ENCODE measurements at places on chromosomes 5 and 9.

DNA sequence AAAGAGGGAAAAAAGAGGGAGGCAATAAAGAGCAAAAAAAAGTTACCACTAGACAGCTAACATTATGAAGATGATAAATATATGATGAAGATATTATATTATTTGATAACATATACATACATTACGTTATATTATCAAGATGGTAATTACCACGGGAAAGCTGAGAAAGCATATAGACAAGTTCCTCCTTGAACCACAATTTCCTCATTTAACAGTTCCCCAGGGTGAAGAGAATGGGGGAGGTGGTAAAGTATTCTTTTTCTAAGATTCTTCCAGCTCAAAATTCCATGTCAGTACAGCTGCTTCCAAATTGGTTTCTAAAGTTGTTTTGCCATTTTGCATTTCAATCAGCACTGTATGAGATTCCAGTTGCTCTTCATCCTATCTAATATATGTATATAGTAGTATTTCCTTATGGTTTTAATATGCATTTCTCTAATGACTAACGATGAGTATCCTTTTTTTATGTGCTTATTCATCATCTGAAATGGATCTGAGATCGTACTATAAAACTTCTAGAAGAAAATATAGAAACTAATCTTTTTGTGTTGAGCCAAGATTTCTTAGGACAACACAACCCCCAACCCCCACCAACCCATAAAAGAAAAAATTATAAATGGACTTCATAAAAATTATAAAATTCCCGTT, 49.5 kb upstream of the C9orf72 start:
- DNase-seq: no peak

DNA sequence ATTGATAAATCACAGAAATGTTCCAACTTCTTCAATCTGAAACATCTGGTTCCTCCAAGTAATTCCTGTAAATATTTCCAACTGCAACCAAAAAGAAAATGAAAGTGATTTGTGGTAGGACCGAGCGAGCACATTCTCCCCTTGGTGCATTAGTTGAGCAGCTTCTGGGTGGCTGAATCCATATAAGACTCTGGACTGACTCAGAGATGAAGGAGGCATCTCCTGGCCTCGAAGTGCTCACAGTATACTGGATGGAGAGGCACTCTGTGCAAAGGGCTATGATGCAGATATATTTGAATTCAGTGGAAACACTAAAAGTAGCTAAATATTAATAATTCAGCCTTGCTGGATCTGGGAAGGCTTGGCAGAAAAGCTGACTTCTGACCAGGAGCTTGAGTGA, 265.0 kb downstream of the MARCHF11 start:
- DNase-seq: no peak

- no peak for DNase-seq
Measured at GRCh38 chr5:140251527-140251973, 51.4 kb downstream of the PFDN1 start.

- no peak for DNase-seq
Measured at GRCh38 chr5:62111428-62111827, 194.6 kb upstream of the KIF2A start.

DNA sequence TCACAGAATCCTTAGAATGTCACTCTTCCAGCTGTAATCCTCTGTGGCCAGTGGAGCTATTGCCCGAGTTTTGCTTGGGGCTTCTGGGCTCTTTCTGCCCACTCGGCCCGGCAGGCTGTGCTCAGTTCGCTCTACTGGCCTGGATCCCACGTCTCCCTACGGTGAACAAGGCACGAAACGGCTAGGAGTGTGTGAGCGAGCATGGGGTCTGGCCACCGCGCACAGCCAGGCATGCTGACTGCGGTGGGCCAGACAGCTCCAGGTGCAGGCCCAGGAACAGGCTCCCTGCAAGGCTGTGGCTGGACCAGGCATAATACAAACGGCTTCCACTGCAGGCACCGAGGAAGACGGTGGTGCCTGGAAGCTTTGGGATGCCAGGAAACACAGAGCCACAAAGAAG, 2035.5 kb upstream of the ACO1 start:
- DNase-seq: no peak

DNA sequence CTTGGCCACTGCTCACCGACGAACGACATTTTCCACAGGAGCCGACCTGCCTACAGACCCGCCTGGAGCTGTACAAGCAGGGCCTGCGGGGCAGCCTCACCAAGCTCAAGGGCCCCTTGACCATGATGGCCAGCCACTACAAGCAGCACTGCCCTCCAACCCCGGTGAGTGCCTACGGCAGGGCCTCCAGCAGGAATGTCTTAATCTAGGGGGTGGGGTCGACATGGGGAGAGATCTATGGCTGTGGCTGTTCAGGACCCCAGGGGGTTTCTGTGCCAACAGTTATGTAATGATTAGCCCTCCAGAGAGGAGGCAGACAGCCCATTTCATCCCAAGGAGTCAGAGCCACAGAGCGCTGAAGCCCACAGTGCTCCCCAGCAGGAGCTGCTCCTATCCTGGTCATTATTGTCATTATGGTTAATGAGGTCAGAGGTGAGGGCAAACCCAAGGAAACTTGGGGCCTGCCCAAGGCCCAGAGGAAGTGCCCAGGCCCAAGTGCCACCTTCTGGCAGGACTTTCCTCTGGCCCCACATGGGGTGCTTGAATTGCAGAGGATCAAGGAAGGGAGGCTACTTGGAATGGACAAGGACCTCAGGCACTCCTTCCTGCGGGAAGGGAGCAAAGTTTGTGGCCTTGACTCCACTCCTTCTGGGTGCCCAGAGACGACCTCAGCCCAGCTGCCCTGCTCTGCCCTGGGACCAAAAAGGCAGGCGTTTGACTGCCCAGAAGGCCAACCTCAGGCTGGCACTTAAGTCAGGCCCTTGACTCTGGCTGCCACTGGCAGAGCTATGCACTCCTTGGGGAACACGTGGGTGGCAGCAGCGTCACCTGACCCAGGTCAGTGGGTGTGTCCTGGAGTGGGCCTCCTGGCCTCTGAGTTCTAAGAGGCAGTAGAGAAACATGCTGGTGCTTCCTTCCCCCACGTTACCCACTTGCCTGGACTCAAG, 1.5 kb downstream of the CSF2 start:
- no peak for DNase-seq

- DNase-seq: peak; percentile 26
Measured at GRCh38 chr9:99169982-99170761, 51.6 kb downstream of the ALG2 start.

- no peak for DNase-seq
Measured at GRCh38 chr9:109723781-109724180, 56.2 kb upstream of the PALM2AKAP2 start.

- DNase-seq: no peak
Measured at GRCh38 chr5:132009706-132010405, 1.6 kb downstream of the ACSL6 start.

- no peak for DNase-seq
Measured at GRCh38 chr9:134377976-134378375, 51.7 kb downstream of the RXRA start.

- no peak for DNase-seq
Measured at GRCh38 chr5:39400713-39401578, 23.8 kb downstream of the DAB2 start.

DNA sequence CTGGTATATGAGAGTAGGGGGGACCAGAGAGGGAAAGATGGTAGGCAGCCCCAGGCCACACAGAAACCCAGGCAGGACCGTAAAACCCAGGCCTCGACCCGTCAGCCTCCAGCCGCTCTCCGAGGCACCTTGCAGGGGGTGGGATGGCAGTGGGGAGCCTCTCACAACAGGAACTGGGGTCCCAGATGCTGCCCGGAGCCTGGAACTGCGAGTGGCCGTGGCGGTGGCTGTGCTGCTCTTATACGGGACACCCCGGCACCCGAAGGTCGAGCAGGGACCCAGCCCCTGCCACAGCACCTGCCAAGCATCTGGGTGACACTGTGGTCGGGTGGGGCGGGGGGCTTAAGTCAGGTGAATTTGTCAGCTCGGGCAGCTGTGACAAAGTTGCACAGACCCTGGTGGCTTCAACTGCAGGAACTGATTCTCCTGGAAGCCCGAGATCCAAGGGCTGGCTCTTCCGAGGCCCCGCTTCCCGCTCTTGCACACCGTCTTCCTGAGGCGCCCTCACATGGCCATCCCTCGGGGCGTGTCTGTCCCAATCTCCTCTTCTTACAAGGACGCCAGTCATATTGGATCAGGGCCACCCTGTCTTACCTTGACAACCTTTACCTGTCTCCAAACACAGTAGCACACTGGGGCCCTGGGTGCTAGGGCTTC, 47.6 kb upstream of the EGFL7 start:
- no peak for DNase-seq

DNA sequence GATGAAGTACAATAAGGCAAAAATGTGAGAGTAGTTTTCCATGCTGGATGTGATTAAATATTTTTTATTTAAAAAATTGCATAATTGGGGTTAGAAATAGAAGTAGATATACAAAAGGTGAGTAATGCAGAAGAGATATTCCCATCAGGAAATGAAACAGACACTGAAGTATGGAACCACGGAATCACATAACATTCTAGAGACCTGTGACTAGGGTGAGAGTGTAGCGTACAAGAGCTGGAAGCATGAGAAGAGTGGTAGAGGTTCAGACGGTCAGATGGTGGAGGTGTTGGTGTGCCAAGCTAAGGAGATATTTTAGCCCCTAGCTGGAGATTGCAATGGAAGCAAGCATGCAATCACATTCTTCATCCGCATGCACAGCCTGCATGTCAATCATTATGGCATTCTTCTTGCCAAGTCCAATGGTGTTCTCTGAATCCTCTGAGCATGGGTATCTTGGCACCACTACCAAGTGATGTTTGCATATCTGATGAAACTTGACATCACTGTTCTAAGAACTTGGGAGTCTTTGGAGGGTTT, 587.8 kb downstream of the PSAT1 start:
- no peak for DNase-seq

DNA sequence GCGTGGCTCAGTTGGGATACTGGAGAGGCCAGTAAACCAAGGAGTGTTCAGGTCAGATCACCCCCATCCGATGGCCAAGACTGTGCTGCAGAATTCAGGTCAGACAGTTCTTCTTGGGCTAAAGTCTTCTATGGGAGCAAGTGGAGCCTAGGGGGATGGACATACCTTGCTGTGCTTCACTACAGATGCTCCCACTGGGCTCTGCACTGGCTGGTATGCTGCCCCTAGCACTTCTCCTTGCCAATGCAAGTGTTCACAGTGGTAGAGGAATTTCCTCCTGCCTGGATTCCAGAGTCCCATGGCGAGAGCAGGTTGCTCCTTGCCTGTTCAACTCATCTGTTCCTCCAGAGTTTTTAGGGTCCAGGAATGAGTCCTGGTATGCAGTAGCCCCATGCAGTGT, 134.2 kb upstream of the EDIL3 start:
- no peak for DNase-seq

DNA sequence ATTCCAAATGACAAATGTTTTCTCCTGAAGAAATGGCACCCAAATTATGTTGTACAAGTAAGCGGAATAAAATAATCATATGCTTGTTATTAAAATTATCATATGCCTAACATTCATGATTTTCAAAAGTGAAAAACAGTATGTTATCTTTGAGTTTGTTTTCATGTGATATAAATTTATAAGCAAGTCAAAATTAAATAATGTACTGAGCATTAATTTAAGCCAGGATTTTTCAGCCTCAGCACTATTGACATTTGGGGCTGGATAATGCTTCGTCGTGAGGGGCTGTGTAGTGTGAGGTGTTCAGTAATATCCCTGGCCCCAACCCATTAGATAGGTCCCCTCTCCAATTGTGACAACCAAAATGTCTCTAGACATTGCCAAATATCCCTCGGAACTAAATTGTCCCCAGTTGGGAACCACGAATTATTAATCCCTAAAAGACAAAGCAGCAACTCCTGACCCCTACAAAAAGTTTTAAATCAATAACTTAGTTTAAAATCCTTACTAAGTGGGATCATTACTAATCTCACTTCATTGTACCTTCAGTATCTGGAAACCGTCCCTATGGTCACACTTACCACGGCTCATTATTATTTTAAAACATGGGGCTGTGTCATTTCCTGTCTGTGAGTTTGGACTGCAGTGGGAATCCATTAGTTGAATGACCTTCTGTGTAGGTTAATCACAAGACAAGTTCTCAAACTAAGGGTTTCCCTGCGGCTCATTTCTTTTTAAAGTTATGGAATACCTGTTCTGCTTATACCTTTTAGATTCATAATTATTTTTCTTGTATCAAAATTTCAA, 1.3 kb upstream of the NNT start:
- DNase-seq: no peak

GRCh38 chr5:71864730-71865601, 145.9 kb downstream of the CARTPT start:
- no peak for DNase-seq

DNA sequence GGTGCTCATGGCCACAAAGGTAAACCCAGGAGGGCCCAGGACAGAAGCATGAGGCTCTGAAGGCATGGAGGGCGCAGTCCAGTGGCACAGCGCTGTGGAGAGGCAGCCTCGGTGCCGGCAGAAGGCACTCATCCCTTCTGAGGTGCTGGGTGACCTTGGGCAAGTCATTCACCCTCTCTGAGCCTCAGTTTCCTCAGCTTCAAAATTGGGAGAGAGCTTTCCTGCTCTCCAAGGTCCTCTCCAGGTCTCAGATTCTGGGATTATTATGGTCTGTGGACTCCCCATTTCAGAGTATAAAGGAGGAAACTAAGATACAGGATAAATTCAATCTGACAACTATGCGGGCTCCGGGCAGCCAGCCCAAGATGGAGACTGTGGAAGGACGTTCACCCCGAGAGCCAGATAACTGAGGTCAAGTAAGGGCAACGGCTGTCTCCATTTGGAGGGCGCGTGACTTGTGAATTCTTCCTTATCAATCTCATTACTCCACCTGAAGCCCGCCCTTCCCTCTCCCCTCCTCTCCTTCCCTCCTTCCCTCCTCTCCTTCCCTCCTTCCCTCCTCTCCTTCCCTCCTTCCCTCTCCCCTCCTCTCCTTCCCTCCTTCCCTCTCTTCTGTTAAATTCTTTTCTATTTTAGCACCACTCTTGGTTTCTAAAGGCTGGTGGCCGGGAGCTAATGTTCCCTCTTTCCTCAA, 58.1 kb downstream of the LRSAM1 start:
- no peak for DNase-seq

- no peak for DNase-seq
Measured at GRCh38 chr5:175810457-175810856, 60.9 kb upstream of the CPLX2 start.

DNA sequence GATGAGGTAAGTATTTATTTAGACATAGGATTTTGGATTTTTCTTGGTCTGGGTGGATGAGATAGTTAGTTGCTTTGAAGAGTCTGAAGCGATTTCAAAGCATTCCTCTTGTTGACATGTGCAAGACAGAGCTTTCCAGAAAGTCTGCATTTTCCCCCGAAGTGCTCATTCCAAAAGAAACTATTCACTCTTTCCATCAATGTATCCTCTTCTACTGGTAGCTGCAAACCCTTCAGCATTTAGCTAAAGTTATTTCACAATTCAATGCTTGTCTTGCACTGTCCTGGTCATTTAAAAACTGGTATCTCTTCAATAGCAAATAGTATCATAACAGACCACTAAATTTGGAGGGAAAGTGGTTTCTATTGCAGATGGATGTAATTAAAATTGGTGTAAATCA, 13.0 kb downstream of the NREP start:
- DNase-seq: no peak

DNA sequence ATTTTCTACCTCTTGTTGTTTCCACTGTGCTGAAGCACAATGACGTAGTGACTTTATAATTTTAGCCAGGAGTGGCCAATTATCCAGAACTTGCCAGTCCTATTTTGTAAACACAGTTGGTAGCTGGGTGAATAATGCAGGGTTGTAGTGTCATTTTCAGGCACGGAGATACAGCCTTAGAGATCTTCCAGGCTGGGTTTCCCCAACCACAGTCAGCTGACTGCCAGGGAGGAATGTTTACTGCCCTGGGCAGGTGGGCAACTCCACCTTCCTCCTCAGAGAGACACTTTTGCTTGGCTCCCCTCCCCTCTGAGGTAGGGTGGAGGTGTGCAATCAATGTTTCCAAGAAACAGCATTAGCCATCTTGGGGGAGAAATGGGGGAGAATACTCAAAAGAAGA, 228.1 kb upstream of the NR4A3 start:
- no peak for DNase-seq
